ENCODE measurements at places on chromosomes 16 and 17. TPM values are rescaled to one million over a fixed set of nuclear protein-coding genes. Genes with fewer than 3 reads are reported as not detected.

The EVI2B gene
- 0.14 TPM for total RNA-seq

The TMEM231 gene
- total RNA-seq: 19.2 TPM

The BMERB1 gene
- 22.4 TPM for total RNA-seq

The TRIM65 gene
- total RNA-seq: 32.6 TPM

The C1QTNF8 gene
- total RNA-seq: not detected
